ENCODE measurements at places on chromosomes 7 and 10.

GRCh38 chr10:117805139-117805538 lies 241.6 kb downstream of the RAB11FIP2 start:
- no peak for DNase-seq

- DNase-seq: no peak
Measured at GRCh38 chr7:128172963-128173362, 68.1 kb upstream of the LEP start.

GRCh38 chr10:17659365-17659764 lies 15.4 kb downstream of the STAM start:
- no peak for DNase-seq

DNA sequence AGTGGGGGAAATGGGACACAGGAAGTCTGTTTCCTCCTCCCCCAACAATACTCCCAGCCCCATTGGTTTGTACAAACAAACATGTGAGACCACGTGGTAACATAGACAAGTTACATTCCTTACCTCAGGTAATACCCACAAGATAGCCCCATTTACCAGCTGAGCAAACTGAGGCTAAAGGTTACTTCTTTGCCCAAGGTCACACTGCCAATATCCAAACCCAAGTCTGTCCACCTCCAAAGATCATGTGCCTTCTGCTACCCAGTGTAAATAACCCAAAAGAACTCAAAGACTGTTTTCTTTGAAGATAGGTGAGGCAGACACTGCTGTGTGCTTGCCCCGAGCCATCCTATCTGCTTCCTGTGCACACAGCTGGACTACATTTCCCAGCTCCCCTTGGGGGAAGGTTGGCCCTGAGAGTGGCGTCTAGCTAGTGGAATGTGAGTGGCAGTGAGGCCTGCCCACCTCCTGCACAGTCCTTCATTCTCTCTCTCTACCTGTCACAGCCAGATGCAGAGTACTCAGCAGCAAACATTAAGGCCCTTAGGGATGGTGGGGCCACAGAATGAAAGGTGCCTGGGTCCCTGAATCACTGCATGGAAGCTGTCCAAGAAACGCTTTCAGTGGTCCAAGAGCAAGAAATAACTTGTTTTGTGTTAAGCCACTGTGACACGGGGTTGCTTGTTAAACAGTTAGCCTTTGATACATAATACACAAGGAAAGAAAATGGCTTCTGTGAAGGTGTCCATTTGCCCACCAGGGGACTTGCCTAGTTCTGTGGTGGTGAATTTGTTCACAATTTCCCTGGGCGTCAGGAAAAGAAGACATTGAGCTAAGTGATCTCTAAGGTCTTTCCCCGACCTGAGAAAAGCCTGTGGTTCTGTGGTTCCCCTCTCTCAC lies 257.7 kb upstream of the NFE2L3 start:
- no peak for DNase-seq

- no peak for DNase-seq
Measured at GRCh38 chr7:50207686-50208255, 96.7 kb upstream of the IKZF1 start.

DNA sequence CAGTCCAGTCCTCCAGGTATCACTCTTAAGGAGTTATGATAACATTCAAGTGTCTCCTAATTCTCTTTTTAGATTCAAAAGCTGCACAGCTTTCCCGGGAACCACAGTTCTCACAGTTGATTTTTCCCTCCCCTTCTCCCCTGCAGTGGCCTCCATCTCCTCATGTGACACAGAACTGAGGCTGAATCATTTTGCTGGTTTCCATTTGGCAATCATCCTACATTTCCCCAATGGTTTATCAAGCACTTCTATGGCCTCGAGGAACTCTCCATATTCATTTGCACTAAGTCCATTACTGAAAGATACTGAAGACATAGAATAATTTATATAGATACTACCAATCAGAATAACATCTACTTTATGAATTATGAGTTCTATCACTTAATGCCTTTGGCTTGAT lies 484.9 kb downstream of the GPAM start:
- DNase-seq: no peak

- peak; percentile 9 for DNase-seq
Measured at GRCh38 chr10:112689327-112690072, 242.5 kb downstream of the VTI1A start.

DNA sequence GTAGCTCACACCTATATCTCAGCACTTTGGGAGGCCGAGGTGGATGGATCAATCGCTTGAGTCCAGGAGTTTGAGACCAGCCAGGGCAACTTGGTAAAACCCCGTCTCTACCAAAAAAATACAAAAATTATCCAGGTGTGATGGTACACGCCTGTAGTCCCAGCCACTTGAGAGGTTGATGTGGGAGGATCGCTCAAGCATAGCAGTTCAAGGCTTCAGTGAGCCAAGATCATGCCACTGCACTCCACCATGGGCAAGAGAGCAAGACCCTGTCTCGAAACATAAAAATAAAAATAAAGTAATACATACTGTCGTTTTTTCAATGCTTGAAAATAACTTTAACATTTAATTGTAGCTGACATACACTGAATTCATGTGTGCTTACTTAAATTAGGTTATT lies 57.3 kb downstream of the REEP3 start:
- no peak for DNase-seq

- no peak for DNase-seq
Measured at GRCh38 chr10:66714741-66715140, 211.1 kb upstream of the LRRTM3 start.

DNA sequence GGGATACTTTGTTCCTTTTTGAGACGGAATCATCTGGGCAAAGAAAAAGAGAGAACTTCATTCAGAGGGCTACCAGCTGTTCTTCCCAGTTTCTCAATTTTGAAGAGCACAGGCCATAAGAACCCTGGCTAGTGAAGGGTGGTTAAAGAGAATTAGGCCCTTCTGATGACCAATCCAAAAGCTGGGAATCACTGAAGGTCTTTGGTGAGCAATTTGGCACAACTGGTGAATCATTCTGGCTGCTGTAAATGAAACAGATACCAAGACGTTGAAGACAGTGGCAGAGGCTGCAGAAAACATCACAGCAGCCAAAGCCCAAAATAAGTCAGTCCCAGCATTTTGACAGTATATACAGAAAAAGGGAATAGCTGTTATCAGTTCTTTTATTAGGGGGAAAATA lies 5.1 kb downstream of the RAPGEF5 start:
- no peak for DNase-seq

GRCh38 chr7:98284335-98285036 lies 3.0 kb downstream of the BRI3 start:
- DNase-seq: no peak

GRCh38 chr10:57849691-57850357 lies 417.9 kb downstream of the IPMK start:
- no peak for DNase-seq

GRCh38 chr7:158492367-158492764 lies 95.3 kb downstream of the PTPRN2 start:
- DNase-seq: no peak

- DNase-seq: no peak
Measured at GRCh38 chr7:150830937-150831336, 21.4 kb upstream of the AOC1 start.

DNA sequence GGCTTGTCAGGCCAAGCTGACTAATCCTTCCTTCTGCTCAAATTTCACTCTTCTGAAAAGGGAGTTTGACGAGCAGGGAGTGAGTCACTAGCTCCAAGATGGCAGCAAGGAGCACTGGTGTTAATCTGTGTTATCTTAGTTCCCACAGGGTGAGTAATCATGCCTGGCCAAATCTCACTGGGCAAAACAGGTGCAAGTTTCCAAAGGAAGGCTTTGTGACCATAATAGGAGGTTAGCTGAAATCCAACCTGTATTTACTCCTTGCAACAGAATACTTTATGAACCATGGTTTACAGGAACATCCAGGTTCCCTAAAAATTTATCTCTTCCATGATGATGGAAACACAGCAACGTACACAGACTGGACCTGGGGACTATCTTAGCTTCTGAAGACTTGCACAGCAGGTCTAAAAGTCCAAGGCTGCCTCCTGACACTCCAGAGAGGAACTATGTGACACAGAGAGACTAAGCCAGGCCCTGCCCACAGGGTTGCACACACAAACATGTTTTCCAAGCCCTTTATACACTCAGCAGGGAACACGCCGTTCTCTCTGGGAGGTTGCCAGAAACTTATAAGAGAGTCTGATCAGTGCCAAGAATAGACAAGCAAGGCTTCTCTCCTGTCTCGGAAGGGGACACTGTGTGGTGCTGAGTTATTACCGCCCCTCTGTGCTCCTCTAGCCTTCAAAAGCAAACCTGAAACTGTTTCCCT lies 46.3 kb downstream of the PDK4 start:
- no peak for DNase-seq

- no peak for DNase-seq
Measured at GRCh38 chr10:87849001-87849400, 14.3 kb downstream of the KLLN start.

DNA sequence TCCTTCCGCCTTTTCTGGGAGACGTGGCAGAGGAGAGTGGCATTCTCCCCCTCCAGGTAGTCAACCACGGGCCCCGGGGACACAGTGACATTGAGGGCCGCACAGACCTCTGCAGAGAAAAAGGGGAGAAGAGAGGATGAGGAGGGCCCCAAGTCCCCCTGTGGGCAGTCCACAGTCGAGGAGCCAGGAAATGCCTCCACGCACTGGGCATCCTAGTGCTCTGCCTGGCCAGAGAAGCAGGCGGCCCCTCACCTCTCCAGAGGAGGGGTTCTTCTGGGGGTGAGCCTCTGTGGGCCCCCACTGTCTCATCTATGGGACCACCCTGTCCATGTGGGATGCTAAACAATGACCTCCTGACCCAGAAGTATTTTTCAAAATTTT lies 7.4 kb downstream of the VSTM4 start:
- no peak for DNase-seq

GRCh38 chr10:944034-944831 lies 12.7 kb upstream of the LARP4B start:
- peak; percentile 44 for DNase-seq

GRCh38 chr7:118286131-118286530 lies 61.6 kb downstream of the ANKRD7 start:
- no peak for DNase-seq

DNA sequence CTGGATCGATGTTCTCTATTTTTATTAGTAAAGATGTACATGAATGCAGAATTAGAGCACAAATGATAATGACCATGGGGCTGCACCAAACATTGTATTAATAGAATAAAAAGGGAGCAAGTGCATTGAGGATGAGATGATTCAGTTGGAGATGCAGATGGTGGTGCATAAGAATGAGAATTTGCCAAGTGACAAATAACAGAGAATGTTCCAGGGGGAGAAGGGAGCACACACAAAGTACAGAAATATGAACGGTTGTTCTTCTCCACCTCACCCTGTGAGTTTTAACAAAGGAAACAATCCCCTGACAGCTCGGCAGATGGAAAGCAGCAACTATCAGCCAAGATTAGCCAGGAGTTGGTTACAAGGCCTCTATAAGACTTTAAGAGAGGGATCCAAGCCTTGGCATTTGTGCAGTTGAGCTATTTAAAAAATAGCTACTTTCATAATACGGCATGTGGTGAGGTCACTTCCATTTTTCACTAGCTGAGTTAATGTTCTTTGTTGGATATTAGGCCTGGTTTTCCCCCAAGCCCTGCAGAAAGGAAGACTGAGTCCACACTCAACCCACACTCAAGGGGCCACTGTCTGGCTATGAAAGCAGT lies 462.5 kb downstream of the TNS3 start:
- no peak for DNase-seq

GRCh38 chr10:43396928-43397624 lies 11.9 kb downstream of the HNRNPF start:
- peak; percentile 88 for DNase-seq

- DNase-seq: no peak
Measured at GRCh38 chr7:138658889-138659288, 42.3 kb downstream of the SVOPL start.

- no peak for DNase-seq
Measured at GRCh38 chr10:31774299-31774900, 154.2 kb downstream of the ARHGAP12 start.

- DNase-seq: no peak
Measured at GRCh38 chr10:115989621-115990020, 283.4 kb downstream of the GFRA1 start.

GRCh38 chr7:135712796-135713195 lies 15.2 kb downstream of the SLC13A4 start:
- DNase-seq: no peak

DNA sequence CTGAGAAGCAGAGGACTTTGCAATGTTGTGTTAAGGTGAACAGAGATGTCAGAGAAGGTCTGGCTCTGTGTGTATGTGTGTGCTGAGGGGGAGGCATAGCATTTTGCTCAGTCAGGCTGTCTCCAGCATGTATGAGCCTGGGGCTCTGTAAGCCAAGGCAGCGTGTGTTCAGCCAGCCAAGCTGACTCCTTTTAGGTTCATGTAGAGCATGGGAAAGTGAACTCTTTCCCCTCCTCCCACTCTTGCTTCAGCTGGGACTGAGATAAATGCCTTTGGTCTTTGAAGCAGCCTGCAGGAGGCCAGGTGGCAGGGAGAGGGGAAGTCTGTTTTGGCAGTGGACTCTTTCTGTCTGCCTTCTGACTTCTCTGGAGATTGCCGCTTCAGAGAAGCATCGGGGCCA lies 3.8 kb downstream of the SFXN2 start:
- DNase-seq: no peak

DNA sequence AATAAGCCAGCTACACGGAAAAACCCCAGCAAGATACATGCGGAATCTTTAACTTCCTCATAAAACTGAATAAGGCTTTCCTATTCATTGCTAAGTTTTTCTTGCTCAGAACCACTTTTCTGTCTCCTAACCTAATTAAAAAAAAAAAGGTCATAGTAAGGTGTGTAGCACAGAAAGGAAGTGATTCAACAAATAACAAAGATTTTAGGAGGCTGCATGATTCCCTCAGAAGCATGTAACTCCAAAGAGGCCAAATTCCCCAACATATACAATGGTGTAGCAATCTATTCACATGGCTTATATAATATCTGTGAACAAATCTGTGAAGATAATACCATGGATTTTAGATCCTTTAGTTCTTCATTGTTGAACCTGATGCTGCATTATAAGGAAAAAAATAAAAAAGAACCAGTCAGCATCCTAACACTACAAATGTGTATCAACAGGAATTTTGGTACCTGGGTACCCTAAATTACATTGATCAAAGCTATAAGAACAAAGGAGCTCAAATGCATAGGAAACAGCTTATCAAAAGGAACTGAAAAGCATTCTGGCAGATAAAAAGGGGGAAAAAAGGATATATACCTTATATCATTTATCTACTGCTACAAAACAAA lies 63.8 kb downstream of the IMMP2L start:
- no peak for DNase-seq

DNA sequence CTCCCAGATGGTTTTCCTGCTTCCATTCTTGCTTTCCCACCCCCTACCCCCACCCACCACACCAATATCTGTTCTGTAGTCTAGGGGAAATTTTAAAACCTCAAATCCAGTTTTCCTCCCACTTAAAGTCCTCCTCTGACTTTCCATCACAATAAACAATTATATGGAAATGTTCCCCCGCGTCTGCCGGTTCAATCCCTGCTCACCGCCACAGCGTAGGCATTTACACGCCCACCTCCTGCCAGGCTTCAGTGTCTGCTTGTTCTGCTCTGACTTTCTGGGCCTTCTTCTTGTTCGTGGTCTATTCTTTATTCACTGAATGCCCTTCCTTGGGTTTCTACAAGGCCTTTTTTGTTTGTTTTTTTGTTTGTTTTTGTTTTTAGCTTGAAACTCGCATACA lies 633.0 kb upstream of the MKI67 start:
- no peak for DNase-seq

- DNase-seq: no peak
Measured at GRCh38 chr7:55075464-55076021, 56.7 kb downstream of the EGFR start.
